A549 (cell line): ENCODE measurements at places on chromosomes 7 and 10. TPM values are rescaled to one million over a fixed set of nuclear protein-coding genes. Genes with fewer than 3 reads are reported as not detected.

CCT6A gene
- polyA plus RNA-seq: 334 to 378 TPM (median 337 TPM) in 3 replicates

ZNF777 gene
- 10.4 to 11.0 TPM (median 10.5 TPM) in 3 replicates for polyA plus RNA-seq

PRLHR gene
- not detected in 3 replicates for polyA plus RNA-seq

TRA2A gene
- 111 to 113 TPM (median 113 TPM) in 3 replicates for polyA plus RNA-seq

NUTM2B gene
- 0.21 to 0.46 TPM (median 0.25 TPM) in 3 replicates for polyA plus RNA-seq

TRPV5 gene
- not detected in 3 replicates for polyA plus RNA-seq
